Omental fat pad (tissue), 4 donors: ENCODE measurements at places on chromosomes 7 and 10.

DNA sequence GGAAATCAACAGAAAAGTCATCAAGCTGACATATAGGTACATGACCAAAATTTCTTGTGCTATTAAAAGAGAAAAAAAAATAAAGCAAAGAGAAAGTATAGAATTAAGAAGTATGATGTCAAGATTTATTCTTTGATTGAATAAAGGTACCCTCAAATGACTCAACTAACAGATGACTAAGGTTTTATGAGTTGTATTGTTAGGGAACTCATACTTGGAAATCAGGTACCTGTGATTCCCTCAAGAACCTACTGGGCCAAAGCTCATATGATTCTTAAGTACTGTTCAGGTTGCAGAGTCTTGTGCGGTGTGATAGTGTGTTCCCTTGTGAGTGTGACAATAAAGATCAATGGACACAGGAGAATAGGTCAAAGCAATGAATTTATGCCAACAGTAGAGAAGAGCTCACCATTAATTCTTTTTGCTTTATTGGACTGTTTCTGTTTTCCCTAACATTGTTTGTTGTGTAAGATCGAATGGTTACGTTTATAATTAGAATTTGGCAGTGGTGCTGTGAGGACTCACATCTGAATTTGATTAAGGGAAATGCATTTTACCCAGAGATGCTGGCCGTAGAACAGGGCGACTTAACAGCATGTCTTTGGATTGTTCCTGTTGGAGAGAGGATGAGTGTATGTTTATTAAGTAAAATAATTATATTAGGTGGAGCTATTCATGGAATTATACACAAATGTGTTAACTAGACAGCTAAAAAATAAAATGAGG is 293.2 kb upstream of the SEMA3D start:
- no peak for DNase-seq

DNA sequence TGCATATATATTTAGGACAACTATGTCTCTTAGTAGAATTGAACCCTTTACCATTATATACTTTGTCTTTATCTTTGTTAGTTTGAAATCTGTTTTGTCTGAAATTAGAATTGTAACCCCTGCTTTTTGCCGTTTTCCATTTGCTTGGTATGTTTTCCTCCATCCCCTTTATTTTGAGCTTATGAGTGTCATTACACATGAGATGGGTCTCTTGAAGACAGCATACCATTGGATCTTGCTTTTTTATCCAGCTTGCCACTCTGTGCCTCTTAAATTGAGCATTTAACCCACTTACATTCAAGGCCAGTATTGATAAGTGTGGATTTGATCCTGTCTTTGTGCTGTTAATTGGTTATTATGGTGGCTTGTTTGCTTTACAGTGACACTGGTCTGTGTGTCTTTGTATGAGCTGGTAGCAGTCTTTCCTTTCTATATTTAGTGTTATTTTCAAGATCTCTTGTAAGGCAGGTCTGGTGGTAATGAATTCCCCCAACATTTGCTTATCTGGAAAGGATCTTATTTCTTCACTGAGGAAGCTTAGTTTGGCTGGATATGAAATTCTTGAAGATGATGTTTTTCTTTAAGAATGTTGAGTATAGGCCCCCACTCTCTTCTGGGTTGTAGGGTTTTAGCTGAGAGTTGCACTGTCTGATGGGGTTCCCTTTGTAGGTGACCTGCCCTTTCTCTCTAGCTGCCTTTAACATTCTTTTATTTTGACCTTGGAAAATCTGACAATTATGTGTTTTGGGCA is 149.5 kb downstream of the AHR start:
- DNase-seq, result no peak

DNA sequence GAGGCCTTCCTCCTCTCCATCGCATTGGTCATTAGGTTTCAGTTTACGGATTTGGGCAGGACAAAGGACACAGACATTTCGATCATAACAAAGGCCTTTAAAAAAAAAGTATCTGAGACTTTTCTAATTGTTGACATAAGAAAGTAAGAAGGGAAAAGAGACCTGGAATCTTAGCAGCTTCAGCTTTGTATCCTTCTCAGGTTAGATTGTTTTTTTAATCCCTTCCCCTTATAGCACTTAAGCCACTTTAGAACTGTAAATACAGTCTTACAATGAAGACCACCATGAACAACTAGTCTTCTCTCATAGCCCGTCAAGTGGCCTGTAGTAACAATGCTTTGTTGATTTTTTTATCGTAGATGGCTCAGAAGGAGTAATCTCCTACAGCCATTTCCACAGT is 45.2 kb downstream of the LMTK2 start:
- no peak for DNase-seq

DNA sequence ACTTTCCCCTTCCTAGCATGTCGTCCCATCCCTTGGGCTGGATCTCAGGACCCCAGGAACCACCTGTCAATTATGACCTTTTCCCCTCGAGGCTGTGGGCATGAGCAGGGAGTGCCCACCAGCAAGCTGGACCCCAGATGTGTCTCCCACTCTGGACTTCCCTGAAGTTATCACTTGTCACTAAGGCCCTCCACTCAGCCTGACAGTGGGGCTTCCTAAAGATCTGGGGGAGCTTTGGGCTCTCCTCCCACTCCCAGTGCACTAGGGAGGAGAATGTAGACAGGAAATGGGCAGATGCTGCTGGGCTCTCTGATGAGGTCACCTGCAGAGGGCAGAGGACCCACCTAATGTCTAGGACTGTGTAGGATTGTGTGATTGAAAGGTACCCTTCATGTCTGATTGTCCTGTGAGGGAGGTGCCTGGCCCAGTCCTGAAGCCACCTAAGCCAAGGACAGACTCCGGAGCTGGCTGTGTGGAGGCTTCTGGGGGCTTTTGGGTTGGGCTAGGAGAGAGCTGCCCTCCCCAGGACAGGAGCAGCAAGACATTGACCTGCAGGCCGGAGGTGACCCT is 18.7 kb downstream of the MYO1G start:
- DNase-seq, result no peak

DNA sequence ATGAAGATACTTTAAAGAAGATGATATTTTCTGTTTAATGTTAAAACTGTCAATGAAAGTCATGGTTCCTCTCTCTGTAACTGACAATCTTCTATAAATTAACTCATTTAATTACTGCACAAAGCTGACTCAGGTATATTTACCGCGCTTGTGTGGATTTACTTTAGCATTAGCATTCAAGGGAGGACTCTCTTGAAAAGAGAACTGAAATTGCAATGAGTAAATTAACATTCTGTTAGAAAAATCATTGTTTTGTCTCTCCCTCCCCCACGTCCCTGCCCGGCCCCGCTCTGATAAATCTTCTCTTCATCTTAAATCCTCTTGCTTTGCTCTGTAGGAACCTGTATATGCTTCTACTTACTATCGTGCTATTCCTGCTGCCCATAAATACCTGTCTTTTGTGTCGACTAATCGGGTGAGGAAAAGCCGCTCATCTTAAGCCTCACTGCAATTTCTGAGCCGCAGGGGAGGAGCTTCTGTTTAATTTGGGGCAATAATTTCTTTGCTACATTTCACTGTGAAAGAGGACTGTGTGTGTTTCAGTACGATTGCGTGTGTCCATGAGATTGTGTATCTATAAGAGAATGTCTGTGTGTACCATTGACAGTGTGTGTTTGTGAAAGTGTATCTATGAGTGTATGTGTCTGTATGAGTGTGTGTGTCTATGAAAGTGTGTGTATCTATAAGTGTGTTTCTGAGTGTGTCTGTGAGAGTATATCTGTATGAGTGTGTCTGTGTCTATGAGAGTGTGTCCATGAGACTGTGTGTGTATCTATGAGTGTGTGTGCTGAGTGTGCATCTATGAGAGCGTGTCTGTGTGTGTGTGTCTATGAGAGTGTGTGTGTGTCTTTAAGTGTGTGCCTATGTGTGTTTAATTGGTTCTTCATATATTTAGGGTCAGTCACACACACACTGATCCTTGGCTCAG is 46.5 kb upstream of the LYZL2 start:
- no peak for DNase-seq

DNA sequence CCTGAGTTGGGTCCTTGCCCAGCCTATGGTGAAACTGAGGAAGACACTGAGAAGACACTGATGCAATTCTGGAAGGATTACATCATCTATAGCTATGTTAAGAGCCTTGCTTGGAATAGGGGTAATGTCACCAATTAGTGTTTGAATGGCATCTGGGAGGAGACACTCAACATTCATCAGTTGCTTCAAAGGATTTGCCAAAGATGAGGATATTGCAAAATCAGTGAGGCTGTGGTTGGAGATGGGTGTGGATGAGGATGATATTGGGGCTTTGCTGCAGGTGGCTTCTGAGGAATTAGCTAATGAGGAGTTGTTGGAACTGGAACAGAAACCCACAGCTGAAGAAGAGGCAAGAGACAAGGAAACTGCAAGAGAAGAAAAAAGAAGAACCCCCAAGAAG is 146.7 kb upstream of the SP4 start:
- no peak for DNase-seq

DNA sequence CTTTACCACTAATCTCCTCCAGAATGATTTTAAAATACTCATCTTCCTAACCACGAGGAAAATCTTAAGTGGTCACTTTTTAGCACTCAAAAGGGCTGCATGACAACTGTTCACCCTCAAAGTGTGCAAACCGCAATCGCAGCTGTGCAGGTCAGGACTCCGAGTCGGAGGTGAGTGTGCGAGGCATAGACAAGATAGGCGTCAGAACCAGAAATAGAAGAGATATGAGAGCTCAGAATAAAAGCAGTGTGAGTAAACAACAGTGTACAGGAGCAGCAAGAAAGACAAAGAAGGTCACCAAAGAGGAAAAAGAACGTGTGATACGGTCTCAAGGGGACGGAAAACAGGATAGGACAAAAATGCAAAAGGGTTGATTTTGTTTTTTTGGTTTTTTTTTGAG is 17.5 kb upstream of the ENO4 start:
- no peak for DNase-seq

- DNase-seq, result no peak
Measured at GRCh38 chr10:128526791-128527375, 400.7 kb upstream of the MKI67 start.

- peak; percentile 22 for DNase-seq
Measured at GRCh38 chr10:133158756-133159610, 1.0 kb upstream of the KNDC1 start.
